ENCODE measurements at places on chromosomes 1 and 21.
A peak's percentile ranks its signal among the peaks of the same experiment; 100 is the strongest.

DNA sequence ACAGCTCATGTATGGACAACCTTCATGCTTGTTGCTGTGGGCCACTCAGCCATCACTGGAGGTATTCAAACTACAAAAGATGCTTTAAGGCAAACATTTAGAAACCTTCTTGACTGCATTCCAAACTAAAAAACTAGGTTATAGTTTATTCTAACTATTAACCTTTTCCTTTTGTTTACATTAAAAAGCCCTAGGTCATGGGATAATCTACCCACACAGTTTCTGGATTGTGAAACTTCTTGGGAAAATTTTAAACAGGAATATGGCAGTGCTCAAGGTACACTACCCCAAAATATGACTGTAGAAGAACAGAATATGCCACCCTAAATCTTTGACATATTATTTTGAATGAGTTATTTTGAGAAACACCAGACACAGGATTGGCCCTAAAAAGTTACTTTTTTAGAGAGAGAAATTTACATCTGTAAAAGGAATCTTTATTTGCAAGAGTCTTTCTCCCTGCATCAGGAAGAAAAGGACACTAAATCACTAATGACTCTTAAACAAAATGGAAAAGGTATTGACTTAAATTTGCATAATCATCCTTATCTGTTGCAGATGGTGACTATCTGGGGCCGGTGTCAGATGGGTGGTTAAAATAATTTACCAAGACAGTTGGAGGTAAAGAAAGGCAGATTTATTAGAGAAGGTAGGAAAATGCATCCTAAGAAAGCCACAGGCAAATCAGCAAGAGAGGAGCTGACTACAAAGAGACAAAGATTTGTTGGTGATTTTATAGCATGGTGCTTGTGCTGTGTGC, 25.1 kb upstream of the NUF2 start:
- no peak for DNase-seq

DNA sequence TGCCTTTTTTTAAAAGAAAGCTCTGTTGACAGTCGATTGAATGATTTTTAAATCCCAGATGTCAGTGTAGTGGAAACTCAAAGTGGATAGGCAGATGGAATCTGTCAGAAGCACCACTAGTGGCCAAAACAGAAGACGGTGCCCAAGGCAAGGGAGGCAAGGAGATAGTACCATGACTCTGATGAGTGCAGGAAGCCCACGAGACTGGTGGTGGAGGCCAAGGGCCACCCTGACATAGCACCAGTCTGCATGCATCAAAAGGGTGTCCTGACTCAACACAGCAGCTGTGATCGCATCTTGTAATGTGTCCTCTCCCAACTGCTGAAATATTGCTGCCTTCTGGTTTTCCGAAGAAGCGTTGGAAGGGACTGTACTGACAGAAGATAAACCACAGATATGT, 124.1 kb upstream of the PAPPA2 start:
- DNase-seq: no peak

GRCh38 chr21:42534421-42535378, 21.0 kb downstream of the SLC37A1 start:
- peak; percentile 79 for DNase-seq

- DNase-seq: no peak
Measured at GRCh38 chr1:186327331-186327730, 47.7 kb downstream of the TPR start.

DNA sequence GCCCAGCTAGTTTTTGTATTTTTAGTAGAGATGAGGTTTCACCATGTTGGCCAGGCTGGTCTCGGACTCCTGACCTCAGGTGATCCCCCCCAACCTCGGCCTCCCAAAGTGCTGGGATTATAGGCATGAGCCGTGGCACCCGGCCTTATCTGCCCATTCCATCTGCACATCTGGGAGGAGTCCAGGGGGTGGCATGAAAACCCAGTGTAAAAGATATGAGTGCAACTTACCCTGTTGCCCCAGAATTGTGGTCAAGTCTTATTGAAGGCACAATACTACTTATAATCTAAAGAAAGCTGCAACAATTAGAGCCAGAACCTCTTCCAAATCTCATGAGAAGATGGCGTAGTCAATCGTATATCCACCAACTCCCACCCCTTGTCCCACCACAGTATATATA, 18.4 kb downstream of the CTXND2 start:
- no peak for DNase-seq

DNA sequence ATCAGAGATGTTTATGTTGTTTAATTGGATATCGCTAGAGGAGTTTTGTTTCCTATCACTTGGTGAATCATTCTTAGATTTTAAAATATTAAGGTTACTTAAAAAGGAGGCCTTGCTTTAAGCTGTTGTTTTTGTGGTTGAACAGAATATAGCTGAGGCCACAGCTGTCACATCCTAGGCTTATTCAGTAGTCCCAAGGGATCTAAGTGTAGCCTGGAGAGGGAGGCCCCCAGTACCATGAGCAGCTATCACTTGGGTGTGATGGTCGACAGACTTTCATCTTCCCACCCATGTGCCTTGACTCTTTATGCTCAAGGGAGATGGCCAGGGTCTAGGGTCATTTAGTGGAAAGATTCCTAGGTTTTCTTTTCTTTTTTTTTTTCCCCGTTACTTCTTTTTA, 278.7 kb downstream of the HHAT start:
- no peak for DNase-seq

DNA sequence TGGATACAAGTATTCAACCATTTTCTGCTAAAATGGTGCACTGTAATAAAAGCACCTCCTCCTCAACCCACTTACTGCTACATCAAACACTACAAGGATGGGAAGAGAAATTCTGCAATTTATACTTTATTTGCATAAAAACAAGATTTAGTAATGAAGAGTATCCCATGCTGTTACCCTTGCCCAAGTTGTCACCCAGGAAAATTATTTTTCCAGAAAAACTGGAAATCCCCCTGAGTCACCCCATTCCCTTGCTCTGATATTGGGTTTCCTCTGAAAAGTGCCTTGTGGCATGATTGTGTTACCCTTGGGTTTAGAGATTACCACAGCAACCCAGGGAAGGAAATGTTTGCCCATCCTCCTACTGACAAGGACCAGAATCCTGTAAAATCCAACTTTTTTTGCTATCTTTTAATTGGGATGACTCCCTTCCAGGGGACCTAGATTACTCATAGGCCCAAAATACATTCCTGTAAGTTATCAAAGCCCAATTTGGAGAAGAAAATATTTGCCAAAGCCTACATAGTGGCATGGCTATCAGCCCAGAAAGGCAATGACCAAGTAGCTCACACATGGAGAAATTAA, 16.5 kb upstream of the ZC3H11B start:
- DNase-seq: no peak

- no peak for DNase-seq
Measured at GRCh38 chr1:1398677-1399186, 403 bp downstream of the CCNL2 start.

GRCh38 chr1:21652101-21652936, 16.8 kb downstream of the RAP1GAP start:
- no peak for DNase-seq

DNA sequence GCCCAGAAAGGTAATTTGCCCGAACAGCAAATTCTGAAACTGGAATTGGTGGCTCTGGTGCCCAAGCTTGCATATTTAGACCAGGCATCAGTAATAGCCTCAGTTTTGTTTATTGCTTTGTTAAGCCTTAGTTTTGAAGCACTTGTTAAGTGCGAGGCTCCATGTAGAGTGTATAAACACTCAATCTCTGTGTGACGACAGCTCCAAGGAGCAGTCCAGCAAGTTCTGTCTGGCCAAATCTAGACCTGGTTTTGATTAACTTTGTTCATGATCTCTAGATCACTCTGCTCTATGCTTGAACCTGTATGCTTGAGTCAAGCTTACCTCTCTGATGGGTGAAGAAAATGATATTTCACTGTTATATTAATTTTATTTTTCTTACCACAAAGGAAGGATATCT, 37.4 kb downstream of the DOP1B start:
- no peak for DNase-seq
